ENCODE measurements at places on chromosomes 11 and 22.

DNA sequence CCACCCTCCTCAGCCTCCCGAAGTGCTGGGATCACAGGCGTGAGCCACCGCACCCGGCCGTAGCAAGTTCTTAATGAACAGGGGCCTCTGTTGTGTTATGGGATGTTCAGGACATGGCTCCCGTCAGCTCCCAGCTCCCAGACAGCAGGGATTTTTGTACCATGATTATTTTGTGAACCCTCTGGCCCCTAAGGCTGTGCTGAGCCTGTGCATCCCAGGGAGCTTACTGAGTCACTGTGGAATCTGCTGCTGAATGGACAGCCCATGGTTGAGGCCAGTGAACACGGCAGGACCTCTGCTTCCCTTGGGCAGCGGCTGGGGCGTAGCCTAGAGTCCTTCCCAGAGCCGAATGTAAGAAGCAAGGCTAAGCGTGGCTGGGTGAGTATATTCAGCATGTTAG, 245.2 kb downstream of the NTM start:
- DNase-seq = no peak

GRCh38 chr11:73559743-73560142, 38.2 kb downstream of the FAM168A start:
- no peak for DNase-seq

- no peak for DNase-seq
Observed at GRCh38 chr11:106379265-106379664, 301.8 kb downstream of the AASDHPPT start.

- DNase-seq = no peak
Observed at GRCh38 chr22:25716637-25717036, 25.4 kb upstream of the MYO18B start.

GRCh38 chr22:39908136-39908535, 7.3 kb downstream of the GRAP2 start:
- no peak for DNase-seq
